ENCODE measurements at places on chromosomes 13 and 19. TPM values are rescaled to one million over a fixed set of nuclear protein-coding genes. Genes with fewer than 3 reads are reported as not detected.

LILRA5 gene
- not detected for total RNA-seq

CGB8 gene
- total RNA-seq = not detected

GRCh38 chr19:57830071-57830602, at the start of gene ZNF587B:
Gene ZNF587B (plus strand): TSS chr19:57830299. CDS start chr19:57830529, 230 bp downstream.
- no peaks in the 10 kb centered on the region for H3K4me1 ChIP-seq
- H3K4me3 ChIP-seq = no peak within 1 kb of the TSS
- H3K36me3 ChIP-seq = no peaks in the 10 kb centered on the region
- no peaks in the 10 kb centered on the region for H3K27me3 ChIP-seq
- peak; percentile 6 for DNase-seq

GRCh38 chr19:5894704-5895349, 8.8 kb downstream of the NDUFA11 start:
- H3K4me3 ChIP-seq = no peak overlapping the region
- H3K4me1 ChIP-seq = peaks cover 5% of the 10 kb centered on the region
- H3K27ac ChIP-seq = no peak overlapping the region
- H3K27me3 ChIP-seq = no peaks in the 10 kb centered on the region
- no peak for DNase-seq

DNA sequence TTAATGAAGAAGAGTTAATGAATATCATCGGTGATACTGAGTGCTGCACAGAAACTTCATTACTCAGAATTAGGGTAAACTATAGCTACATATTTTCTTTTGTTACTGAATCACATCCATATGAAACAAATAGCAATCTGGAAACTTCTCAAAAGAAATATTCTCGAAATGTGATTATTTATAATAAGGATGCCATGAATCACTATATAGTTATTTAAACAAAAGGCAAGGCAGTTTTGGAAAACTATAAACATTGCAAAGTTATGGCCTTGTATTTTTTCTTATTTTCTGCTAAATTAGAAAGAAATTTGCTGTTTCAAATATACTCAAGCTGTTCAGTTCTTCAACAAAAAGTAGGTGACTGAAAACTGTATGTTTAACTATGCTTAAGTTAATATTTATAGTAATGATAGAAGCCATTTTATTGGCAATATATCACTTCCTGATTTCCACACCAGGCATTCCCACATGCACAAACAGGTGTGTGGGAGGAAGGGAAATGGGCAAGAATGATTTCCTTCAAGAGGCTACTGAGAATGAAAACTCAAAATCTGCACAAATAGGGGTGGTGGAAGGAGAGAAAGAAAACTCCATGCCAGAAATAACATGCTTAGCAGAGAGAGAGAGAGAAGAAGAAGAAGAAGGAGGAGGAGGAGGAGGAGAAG, 74.5 kb upstream of the FRY start:
- H3K4me3 ChIP-seq = no peak overlapping the region
- no peaks in the 10 kb centered on the region for H3K36me3 ChIP-seq
- H3K27me3 ChIP-seq = no peaks in the 10 kb centered on the region
- H3K4me1 ChIP-seq = no peaks in the 10 kb centered on the region

DNA sequence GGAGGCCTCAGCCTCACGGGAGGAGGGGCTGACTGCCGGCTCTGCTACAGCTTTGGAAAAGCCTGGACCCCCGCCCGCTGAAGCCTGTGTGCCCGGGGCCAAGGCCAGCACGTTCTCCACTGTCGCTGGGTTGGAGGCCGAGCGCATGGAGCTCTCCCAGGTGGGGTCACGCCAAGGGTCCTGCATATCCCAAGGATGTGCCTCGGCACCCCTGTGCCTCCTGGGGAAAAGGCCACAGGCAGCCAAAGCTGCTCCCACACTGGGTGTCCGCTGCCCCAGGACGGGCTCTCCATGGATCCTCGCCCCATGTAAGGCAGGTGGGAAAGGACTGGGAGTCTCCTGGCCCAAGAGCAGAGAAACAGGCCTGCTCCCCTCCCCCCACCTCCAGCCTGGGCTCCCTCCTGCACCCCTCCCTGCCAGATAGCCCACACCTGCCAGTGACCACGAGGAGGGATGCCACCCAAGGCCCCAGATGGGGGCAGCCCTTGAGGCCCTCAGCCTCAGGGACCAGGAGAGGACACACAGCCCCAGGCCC, 64.0 kb downstream of the MLLT1 start:
- H3K4me3 ChIP-seq = no peak overlapping the region
- H3K27me3 ChIP-seq = no peaks in the 10 kb centered on the region
- H3K36me3 ChIP-seq = no peaks in the 10 kb centered on the region
- DNase-seq = no peak

GRCh38 chr19:45400192-45400591, 4.7 kb downstream of the PPP1R13L start:
- H3K4me3 ChIP-seq = no peak overlapping the region
- H3K27me3 ChIP-seq = peaks cover 2% of the 10 kb centered on the region
- peaks cover 27% of the 10 kb centered on the region for H3K4me1 ChIP-seq
- no peak overlapping the region for H3K27ac ChIP-seq
- DNase-seq = no peak

GRCh38 chr13:103517066-103517767, 451.0 kb upstream of the SLC10A2 start:
- DNase-seq = no peak
- H3K27ac ChIP-seq = no peak overlapping the region
- no peak overlapping the region for H3K4me3 ChIP-seq
- H3K36me3 ChIP-seq = no peaks in the 10 kb centered on the region
- H3K27me3 ChIP-seq = no peaks in the 10 kb centered on the region

GRCh38 chr13:45365558-45365885, 24.5 kb upstream of the TPT1 start:
- H3K4me3 ChIP-seq = no peak overlapping the region
- peak overlapping the region; percentile 6 for H3K27ac ChIP-seq
- peaks cover 3% of the 10 kb centered on the region for H3K36me3 ChIP-seq

- peaks cover 1% of the 10 kb centered on the region for H3K27me3 ChIP-seq
- no peaks in the 10 kb centered on the region for H3K36me3 ChIP-seq
- no peak for DNase-seq
These were observed 94.3 kb downstream of the NHLRC3 start for GRCh38 chr13:39132286-39133230.

GRCh38 chr19:41904118-41904870, 21.3 kb downstream of the ARHGEF1 start:
- no peaks in the 10 kb centered on the region for H3K27me3 ChIP-seq
- no peak overlapping the region for H3K4me3 ChIP-seq
- peak overlapping the region; percentile 52 for H3K27ac ChIP-seq

- no peak for DNase-seq
- no peak overlapping the region for H3K4me3 ChIP-seq
- H3K27ac ChIP-seq = no peak overlapping the region
- no peaks in the 10 kb centered on the region for H3K27me3 ChIP-seq
- H3K4me1 ChIP-seq = no peaks in the 10 kb centered on the region
- H3K36me3 ChIP-seq = no peaks in the 10 kb centered on the region
These were observed 2203.6 kb downstream of the PCDH9 start for GRCh38 chr13:65026505-65026904.

DNA sequence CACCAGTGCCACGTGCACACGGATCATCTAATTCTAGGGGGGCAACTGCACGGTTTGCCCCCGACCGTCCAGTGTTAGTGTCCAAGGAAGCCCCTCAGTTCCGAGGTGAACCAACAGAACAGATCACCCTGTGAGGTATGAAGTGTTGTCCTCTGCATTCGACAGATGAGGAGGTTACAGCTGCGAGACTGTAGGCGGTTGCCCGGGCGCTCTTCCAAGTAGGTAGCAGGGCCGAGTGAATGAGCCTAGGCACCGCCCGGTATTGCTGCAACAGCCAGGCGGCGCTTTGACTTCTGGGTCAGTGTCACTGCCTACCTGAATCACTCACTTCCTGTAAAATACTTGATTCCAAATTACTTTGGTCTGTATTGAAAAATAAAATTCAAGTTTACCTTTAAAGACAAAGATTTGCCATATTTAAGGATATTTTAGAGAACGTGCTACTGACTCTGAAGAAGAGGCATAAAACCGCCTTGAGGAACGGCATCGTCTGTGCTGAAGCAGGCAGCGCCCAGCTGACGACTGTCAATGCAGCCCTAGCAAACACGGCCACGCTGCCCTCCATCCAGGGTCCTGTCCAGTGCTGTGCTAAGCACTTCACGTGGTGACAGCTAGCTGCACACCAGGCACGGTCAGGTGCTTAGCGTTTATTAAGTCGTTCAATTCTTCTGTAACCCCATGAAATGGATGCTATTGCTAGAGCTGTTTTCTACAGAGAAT, 19.3 kb upstream of the RASA3 start:
- H3K36me3 ChIP-seq = no peaks in the 10 kb centered on the region
- peak; percentile 64 for DNase-seq
- peak overlapping the region; percentile 61 for H3K4me3 ChIP-seq

DNA sequence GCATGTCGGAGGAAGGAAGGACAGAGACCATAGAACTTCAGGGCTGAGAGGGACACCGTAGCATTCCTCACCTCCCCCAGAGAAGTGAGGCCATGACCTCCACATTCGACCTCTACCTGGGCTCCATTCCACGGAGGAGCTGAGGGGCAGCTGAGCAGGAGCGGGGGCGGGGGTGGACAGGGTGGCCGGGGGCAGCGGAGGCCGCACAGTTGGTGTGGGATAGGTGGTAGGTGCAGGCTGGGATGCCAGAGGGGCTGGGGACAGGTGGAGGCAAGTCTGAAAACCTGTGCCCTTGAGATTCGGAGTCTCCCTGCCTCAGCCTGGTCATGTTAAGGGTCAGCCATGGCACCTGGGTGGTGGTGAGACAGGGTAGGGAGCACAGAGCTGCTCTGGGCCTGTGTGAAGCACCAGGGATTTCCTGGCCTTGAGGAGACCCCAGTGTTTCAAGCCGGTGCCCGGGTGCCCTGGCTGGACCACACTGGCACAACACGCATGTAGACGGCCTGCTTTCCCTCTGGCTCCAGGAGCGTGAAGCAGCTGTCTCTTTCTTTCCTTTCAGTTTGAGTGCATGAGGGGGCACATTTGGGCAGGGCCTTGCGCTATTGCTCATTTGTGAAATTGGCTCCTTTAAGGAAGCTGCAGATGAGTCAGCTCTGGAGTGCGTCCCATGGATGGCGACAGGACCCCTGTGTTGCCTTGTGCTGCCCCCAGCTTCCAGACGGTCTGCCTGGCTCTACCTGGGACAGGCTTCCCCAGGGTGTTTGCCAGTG, 51.8 kb downstream of the TSSK6 start:
- DNase-seq = no peak
- H3K27me3 ChIP-seq = no peaks in the 10 kb centered on the region
- peaks cover 52% of the 10 kb centered on the region for H3K4me1 ChIP-seq
- no peak overlapping the region for H3K4me3 ChIP-seq

GRCh38 chr13:97266772-97267417, 44.8 kb downstream of the MBNL2 start:
- H3K36me3 ChIP-seq = no peaks in the 10 kb centered on the region
- H3K4me1 ChIP-seq = peaks cover 3% of the 10 kb centered on the region
- DNase-seq = no peak
- H3K27me3 ChIP-seq = no peaks in the 10 kb centered on the region
- H3K27ac ChIP-seq = no peak overlapping the region
- no peak overlapping the region for H3K4me3 ChIP-seq

DNA sequence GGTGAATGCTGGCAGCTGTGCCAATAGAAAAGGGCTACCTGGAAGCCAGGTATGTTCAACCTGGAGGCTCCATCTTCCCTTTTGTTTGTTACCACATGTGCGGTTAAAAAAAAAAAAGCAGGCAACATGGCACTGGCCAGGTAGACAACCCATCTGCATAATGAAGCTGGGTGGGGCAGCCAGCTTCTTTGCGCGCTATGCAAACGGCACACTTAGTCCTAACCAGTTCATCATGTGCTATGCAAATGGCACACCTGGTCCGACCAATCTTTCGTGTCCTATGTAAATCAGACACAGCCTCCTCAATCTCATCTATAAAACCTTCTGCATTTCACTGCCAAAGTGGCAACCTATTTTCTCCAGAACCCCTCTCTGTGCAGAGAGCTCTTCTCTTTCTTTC, 11.3 kb upstream of the IGSF23 start:
- H3K4me1 ChIP-seq = no peaks in the 10 kb centered on the region
- no peaks in the 10 kb centered on the region for H3K36me3 ChIP-seq
- H3K4me3 ChIP-seq = no peak overlapping the region
- H3K27ac ChIP-seq = no peak overlapping the region
- DNase-seq = no peak

DNA sequence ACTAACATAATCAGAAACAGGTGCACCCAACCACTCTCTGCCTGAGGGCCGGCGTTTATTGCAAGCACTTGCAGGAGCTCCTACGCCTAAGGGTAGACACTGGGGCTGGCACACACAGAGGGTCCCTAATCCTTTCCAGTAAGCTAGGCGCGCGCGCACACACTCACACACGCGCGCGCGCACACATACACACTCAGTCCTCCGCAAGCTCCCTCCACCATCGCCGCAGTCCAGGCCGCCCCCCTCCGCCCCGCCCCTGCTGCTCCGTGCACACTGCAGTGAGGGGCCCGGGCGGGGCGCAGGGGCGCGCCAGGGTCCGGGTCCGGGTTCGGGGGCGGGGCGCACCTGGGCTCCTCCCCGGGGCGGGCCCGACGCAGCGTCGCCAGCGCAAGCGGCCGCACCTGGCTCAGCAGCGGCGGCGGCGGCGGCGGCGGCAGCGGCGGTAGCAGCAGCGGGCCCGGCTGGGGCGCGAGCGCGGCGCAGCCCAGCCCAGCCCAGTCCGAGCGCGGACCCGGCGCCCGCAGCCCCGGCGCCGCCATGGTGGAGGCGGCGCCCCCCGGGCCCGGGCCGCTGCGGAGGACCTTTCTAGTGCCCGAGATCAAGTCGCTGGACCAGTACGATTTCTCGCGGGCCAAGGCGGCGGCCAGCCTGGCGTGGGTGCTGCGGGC, at the start of gene CAMSAP3:
TSS of gene CAMSAP3 (plus strand) at position 398 of the 668 bp plus-strand sequence. CDS start at position 538, 140 bp downstream.
- H3K27ac ChIP-seq = no peak within 1 kb of the TSS
- DNase-seq = peak; percentile 8

- H3K4me1 ChIP-seq = no peaks in the 10 kb centered on the region
- no peaks in the 10 kb centered on the region for H3K27me3 ChIP-seq
- H3K36me3 ChIP-seq = no peaks in the 10 kb centered on the region
- H3K4me3 ChIP-seq = no peak overlapping the region
These were observed 917.4 kb upstream of the MIR17HG start for GRCh38 chr13:90430127-90430526.

CEACAM20 gene
- not detected for total RNA-seq

- H3K27me3 ChIP-seq = no peaks in the 10 kb centered on the region
- H3K27ac ChIP-seq = no peak overlapping the region
- no peak for DNase-seq
- no peak overlapping the region for H3K4me3 ChIP-seq
- no peaks in the 10 kb centered on the region for H3K4me1 ChIP-seq
These were observed 21.8 kb downstream of the RCBTB1 start for GRCh38 chr13:49563516-49563915.

GRCh38 chr19:53076984-53077383, 26.2 kb downstream of the ZNF160 start:
- no peak overlapping the region for H3K27ac ChIP-seq
- H3K36me3 ChIP-seq = peaks cover 79% of the 10 kb centered on the region
- H3K27me3 ChIP-seq = no peaks in the 10 kb centered on the region
- H3K4me1 ChIP-seq = no peaks in the 10 kb centered on the region

GRIK5 gene
- total RNA-seq = 0.52 TPM

NANOS3 gene
- total RNA-seq = not detected

GRCh38 chr13:86862137-86862536, 809.0 kb upstream of the SLITRK5 start:
- no peak overlapping the region for H3K27ac ChIP-seq
- no peaks in the 10 kb centered on the region for H3K4me1 ChIP-seq
- no peak for DNase-seq

- peaks cover 24% of the 10 kb centered on the region for H3K27me3 ChIP-seq
- H3K4me3 ChIP-seq = peak overlapping the region; percentile 48
- peaks cover 23% of the 10 kb centered on the region for H3K4me1 ChIP-seq
- no peak overlapping the region for H3K27ac ChIP-seq
- H3K36me3 ChIP-seq = no peaks in the 10 kb centered on the region
These were observed 40.9 kb downstream of the DEDD2 start for GRCh38 chr19:42176649-42176989.
